Activated B cell treated with CpG ODN at 0.5 μM for 24 hours (primary cell): ENCODE measurements at places on chromosomes 6 and 20.
A peak's percentile ranks its signal among the peaks of the same experiment; 100 is the strongest.

DNA sequence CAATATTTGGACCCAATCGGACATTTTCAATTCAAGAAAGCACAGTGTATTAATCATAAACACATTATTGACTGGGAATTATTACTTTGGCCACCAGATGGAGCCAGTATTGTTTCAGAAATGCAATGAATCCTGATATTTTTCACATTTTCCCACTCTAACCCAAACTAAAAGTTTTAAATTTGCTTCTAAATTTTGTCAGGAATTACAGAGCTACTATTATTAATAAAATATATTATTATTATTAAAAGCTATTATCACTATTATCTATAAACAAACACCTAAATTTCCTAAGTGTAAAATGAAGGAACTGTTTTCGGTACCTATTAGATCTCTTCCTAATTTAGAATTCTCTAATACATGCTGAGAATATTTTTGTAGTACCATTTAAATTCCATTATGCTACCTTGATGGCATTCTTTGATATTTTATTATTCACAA, 245.3 kb downstream of the OGFRL1 start:
- DNase-seq: no peak

DNA sequence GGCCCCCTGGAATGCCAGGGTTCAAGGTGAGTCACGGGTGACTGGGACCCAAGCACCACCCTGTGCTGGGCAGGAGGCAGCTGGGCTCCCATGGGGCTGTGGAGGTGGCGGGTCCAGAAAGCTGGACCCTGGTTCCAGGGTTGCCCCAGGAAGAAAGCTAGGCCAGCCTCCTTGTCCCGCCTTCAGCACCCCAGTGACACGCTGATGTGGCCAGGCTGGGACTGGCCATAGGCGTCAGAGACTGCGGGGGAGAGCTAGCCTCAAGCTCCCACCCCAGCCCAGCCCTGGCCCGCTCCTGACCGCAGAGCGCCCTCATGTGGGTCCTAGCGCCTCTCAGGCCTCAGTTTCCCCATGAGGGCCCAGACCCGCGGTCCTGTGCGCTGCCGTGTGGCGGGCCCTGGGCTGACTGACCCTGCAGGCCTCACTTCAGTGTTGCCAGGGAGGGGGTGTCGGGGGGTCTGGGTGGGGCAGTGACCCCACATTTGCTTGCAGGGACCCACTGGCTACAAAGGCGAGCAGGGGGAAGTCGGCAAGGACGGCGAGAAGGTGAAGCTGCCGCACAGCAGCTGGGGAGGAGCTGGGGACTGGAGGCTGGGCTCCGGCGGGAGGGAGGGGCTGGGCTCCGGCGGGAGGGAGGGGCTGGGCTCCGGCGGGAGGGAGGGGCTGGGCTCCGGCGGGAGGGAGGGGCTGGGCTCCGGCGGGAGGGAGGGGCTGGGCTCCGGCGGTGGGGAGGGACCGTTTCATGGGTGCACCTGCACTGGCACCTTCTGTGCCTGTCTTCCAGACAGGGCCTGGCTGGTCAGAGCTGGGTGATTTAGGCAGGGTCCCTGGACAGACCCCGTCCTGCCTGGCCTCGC, 7.9 kb downstream of the COL9A3 start:
- DNase-seq: no peak

DNA sequence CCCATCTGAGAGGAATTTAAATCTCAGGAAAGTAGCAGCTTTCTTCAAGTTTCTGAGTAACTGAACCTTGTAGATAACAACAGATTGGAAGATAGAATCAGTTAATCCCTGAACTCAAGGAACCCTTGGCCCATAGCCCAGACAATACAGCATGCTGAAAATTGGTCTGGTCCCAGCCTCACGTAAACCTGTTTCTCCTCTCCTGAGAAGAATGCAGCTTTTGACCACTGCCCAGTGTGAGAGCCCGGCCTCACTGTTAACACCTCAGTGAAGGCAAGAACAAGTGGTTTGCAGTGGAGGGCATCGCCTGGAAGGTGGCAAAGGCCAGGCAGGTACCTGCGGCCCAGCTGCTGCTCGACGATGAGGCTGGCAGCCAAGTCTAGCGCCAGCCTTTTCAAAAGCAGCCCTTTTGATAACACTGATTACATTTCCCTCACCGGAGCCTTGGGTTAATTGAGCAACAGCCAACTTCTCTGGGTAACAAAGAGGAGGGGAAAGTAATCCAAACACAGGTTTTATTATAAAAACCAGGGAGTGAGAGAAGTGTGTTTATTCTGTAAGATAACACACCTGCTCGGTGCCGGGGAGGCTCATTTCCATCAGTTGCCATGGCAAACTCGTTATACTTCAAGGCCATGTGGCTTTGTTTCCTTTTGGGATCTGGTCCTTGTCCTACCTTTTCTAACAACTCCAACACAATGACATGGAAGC, 54.0 kb downstream of the TRAF3IP2 start:
- DNase-seq: no peak

DNA sequence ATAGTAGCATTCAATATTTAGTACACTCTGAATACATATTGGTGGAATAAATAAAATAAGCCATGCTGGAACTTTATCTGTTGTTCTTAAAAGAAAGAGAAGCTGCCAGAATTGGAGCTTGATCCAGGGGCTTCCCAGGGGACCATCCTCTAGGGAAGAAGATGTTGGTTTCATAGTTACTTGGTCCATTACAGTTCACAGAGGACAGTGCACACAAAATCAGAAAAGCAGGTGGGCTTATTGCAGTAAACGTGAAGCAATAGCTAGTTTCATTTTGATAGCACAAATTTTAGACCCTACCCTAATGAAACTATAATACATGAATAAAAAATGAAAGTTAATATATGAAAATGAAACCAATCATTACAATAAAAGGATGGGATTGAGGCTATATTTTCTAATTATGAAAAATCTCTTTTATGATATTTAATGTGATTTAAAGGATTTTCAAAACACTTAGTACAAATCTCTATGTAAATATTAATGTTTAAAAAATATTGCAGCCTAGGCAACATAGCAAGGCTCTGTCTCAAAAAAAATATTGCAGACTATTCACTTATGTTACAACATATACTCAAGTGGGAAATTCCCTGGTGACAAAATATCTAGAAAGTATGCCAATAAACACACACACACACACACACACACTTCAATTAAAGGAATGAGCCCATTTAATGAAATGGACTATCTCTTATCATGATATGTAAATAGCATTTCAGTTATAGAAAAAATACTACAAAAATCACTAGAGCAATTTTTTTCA, 227.0 kb upstream of the MARCKS start:
- no peak for DNase-seq

DNA sequence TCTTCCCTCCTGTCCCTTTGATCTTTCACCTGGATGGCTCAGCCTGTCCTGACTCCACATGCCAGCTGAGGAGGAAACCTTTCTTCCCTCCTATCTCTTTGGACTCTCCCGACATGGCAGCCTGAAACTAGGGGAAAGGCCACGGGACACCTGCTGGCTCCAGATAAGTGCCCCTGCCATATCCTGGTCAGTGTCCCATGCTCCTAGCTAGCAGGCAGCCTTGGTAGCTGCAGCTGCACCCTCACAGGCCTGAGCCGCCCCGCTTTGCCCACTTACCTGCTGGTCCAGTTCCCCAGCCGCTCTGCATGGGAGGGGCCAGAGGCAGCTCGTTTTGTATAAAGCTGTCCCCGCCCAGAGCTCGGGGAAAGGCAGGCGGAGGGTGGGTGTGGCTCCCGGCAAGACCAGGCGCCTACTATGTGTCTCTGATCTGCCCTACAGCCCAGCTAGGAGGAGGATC, 7.4 kb upstream of the SLC52A3 start:
- DNase-seq: no peak

GRCh38 chr6:51350308-51350904, 531.7 kb downstream of the TFAP2B start:
- DNase-seq: no peak

DNA sequence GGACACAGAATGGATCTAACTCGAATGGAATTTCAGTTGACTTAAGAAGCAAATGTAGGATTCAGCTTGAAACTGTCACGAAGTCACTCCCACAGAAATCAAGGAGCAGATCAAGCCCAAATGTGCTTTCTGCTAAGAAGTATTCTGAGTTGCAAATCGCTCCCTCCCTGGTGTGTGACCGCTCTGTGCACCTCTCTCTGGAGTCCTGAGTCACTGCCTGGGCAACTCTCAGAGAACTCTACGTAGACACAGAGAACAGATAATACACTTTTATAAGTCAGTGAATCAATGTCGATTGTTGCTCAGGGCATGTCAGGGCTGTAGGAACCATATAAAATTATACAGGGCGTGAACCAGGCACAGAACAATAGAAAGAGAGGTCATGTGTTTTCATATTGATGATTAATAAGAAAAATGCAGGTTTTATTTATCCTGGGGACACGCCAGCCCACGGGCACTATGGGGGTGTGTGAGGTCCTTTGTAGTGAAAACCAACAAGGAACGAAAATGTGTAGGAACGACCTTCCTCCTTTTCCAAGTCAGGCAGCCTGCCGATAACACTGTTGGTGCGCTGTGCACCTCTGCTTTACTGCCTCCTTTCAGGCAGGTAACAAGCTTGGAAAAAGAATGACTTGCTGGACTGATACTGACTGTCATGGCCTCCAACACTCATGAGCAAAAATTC, 248.1 kb upstream of the FOXQ1 start:
- DNase-seq: no peak

DNA sequence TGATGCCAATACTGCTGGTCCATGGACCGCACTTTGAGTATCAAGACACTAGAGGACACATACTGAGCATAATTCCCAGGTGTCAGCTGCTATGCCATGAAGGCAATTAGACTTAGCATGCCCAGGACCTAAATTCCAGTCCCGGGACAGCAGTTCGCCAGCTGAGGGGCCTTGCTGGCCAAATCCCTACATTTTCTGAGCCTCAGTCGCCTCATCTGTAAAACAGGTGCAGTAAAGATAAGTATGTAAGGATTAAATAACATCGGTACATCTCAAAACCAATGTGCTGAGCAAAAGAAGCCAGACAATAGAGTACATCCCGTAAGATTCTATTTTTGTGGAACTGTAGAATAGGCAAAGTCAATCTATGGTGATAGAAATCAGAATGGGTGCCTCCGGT, 1.0 kb downstream of the BFSP1 start:
- DNase-seq: no peak

DNA sequence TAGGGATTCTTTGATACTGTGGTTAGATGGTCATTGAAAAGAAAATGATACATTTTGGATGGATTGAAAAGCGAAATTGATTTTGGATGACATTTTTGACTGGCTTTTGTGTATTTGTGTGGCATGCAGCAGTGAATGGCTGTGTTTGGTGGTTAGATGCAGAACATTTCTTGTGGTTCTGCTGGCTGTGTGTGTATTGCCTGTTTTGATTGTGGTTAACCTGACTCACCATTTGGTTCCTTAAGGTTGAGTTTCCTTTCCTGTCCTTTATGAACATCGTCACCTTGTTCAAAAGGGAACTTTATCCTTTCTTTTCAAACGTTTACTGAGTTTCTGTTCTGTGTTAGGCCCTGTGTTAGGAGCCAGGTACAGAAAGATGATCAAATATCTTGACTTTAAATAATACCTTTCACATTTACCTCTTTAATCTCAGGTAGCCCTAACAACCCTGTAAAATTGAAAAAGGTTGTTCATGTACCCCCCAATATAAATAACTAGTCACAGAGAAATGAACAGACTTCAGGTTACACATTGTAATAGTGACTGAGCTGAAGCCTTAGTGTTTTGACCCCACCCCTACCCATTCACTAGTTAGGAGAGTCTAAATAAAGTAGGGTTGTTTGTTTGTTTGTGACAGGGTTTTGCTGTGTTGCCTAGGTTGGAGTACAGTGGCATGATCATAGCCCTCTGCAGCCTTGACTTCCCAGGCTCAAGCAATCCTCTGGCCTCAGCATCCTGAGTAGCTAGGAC, 23.8 kb downstream of the ANKS1A start:
- DNase-seq: no peak

DNA sequence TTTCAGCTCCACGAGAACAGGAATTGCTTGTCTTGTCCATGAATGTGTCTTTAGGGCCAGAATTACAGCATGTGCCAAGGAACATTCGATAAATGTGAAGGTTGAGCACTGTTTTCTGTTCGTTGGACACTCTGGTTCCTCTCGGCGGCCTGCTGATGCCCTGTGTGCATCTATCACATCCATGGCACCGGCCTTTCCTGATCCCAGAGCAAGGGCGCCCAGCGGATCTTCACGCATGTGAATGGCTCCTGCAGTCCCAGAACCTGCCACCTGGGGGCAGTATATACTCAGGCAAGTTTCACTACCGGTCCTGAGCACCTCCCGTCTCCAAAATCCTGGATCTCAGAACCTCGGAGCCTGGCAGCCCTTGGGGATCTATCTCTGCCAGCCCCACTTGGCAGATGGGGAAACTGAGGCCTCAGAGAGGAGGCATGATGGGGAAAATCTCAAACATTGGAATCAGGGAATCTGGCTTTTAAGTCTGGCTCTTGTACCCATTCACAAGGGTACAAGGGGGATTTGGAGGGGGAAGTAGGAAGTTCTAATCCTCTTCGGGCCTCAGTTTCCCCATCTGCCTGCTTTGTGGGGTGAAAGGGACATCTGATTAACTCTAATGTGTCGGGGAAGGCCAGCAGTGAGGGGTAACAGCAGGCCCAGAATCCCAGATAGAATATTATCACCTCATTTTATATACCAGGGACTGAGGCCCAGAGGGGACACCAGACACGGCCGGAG, 4.3 kb upstream of the CEBPB start:
- peak; percentile 86 for DNase-seq

GRCh38 chr6:88637761-88638545, 325.5 kb downstream of the RNGTT start:
- DNase-seq: no peak

GRCh38 chr6:67640484-67640883, 994.6 kb upstream of the ADGRB3 start:
- no peak for DNase-seq

- DNase-seq: peak; percentile 74
These were observed at the start of gene FNDC1 for GRCh38 chr6:159169193-159169555. Gene FNDC1 (plus strand): TSS chr6:159169400. CDS start chr6:159169597, 197 bp downstream.

- no peak for DNase-seq
These were observed 146.8 kb downstream of the RPS12 start for GRCh38 chr6:132961122-132961521.

- peak; percentile 54 for DNase-seq
These were observed 1.1 kb downstream of the NFATC2 start for GRCh38 chr20:51541189-51542032.

DNA sequence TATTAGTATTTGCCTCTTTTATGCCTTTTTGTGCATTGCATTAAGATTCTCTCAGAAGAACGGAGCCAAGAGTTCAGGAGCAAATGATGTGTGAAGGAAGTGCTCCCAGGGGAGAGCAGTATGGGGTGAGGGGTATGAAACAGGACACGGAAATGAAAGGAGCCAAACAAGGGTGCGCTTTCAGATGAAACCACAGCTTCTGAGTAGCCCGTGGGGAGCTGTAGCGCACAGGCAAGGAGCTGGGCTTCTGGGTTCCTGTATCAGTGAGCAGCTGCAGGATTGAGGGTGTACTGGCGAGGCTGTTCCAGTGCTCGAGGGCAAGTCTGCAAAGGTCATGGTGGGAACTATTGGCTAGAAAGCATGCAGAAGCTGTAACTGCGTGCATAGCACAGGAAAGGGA, 25.4 kb downstream of the ANKEF1 start:
- DNase-seq: no peak

- no peak for DNase-seq
These were observed 91.8 kb upstream of the BACH2 start for GRCh38 chr6:90388395-90388794.
